ENCODE measurements at places on chromosomes 6 and 20. TPM values are rescaled to one million over a fixed set of nuclear protein-coding genes. Genes with fewer than 3 reads are reported as not detected.

Gene KCNS1
- total RNA-seq: not detected

Gene KIF25
- not detected for total RNA-seq

Gene GABRR1
- not detected for total RNA-seq

Gene SDCBP2
- 1.7 TPM for total RNA-seq

Gene RHAG
- total RNA-seq: not detected

Gene LAMA5
- 43.2 TPM for total RNA-seq

Gene OPRM1
- total RNA-seq: not detected

Gene SASH1
- total RNA-seq: 21.7 TPM

Gene AKAP7
- total RNA-seq: 2.8 TPM

Gene LHFPL5
- total RNA-seq: not detected

Gene TRIM40
- total RNA-seq: not detected

Measured in A375 (cell line).